Stimulated activated CD8-positive, alpha-beta memory T cell treated with anti-CD3 and anti-CD28 coated beads, Interleukin-7, amount 100 ng/mL, for 48 hours (primary cell): ENCODE measurements at places on chromosomes 4 and X.

GRCh38 chr4:73597594-73597993 is 22.6 kb downstream of the RASSF6 start:
- no peak for DNase-seq

- no peak for DNase-seq
Measured at GRCh38 chr4:94965852-94966251, 208.1 kb downstream of the BMPR1B start.

- DNase-seq: no peak
Measured at GRCh38 chr4:141416219-141416618, 195.5 kb downstream of the ZNF330 start.

DNA sequence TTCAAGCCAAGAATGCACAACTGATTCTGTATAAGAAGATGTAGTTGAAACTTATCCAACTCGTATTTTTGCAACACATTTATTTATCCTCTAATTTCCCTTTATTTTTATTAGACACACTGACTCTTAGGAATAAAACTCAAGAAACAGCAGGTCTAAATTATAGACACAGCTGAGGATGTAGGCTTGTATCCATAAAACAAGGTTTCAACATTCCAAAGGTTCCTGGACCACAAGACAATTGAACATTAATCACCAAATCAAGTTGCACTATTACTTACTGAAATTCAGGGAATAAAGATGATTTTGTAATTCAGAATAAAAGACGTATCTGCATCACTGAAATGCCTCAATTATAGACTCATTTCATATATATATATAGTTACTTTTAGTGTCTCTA is 683.5 kb upstream of the GRIA3 start:
- DNase-seq: no peak

DNA sequence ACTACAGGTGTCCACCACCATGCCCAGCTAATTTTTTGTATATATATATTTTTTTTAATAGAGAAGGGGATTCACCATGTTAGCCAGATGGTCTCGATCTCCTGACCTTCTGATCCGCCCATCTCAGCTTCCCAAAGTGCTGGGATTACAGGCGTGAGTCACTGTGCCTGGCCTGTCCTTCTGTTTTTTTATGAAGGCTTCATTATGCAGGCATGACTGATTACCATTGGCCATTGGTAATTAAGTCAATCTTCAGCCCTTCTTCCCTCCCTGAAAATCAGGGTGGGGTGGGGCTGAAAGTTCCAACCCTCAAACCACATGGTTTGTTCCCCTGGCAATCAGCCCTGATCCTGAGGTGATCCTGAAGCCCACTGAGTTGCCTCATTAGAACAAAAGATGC is 336.9 kb downstream of the PTTG2 start:
- DNase-seq: no peak

GRCh38 chrX:73855546-73855945 is 292.5 kb downstream of the CHIC1 start:
- DNase-seq: peak; percentile 6

DNA sequence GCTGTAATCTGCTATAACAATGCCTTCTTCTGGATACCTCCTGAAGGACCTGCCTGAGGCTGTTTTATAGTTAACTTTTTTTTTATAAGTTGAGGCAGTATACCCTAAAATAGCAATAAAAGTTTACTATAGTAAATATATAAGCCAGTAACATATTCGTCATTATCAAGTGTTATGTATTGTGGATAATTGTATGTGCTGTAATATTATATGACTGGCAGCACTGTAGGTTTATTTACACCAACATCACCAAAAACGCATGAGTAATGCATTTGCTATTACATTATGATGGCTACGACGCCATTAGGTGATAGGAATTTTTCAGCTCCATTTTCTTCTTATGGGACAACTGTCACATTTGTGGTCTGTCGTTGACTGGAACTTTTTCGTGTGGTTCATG is 237.2 kb upstream of the PITX2 start:
- no peak for DNase-seq

- DNase-seq: no peak
Measured at GRCh38 chr4:11623726-11624037, 195.0 kb upstream of the HS3ST1 start.

DNA sequence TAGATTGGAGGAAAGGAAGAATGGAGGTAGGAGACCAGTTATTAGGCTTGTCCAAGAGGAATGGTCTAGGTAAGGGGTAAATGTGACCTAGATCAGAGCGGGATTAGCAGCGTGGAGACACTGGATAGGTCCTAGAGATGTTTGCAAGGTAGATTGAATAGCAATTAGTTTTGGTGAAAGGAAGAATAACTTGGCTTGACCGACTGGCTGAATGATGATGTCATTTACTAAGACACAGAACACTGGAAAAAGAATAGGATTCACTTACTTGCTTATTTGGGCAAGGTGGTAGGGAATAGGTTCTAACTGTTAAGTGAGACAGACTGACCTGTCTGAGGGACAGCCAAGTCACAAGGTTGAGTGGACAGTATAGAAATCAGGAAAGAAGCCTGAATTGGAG is 71.3 kb downstream of the VEGFC start:
- DNase-seq: no peak

DNA sequence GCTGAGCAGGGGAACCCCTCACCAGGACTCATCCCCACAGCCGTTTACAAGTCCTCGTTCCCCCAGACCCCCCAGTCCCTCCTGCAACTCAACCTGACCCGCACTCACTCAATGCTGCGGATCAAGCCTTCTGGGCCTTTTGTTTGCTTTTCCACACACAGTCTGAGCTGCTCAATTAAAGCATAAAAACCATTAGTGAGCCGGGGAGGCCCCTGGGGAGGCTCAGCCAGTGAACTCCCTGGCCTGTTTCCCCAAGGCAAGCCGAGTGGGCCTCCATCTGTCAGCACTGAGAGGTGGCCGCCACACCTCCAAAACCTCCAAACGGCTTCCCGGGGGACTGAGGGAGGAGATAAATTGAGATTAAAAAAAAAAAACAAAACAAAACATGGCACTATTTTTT is 158.5 kb downstream of the SHOX start:
- DNase-seq: no peak
